Amniotic stem cell (primary cell): ENCODE measurements at places on chromosomes 4 and X.

DNA sequence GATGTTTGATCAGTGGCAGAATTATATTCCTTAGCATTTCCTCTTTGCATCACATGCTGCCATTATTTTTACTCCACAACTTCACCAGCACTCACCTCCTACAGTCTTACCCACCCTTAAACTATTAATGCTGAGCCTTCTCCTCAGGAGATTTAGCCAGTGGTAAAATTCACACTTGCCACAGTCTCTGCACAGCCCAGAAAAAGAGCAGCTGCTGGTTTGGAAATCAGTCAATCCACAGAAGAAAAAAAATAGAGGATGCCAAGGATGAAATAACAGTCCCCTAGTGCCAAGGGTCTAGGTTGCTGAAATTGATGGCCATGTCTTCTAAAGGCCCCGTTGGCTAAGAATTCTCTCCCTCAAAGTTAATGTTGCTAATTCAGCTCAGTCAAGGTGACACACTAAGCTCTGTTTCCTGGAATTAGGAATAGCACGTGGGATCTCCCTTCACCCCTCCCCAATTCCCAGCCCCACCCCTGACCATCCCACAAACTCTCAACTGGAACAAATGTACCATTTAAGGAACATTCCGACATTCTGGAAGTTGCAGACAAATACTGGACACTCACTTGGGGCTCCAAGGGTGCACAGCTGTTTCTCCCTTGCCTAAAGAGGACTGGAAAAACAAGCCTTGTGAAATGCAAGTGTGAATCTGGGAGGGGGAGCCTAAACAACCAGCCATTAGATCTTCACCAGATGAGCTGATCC, 5.7 kb downstream of the ATP1B4 start:
- DNase-seq = no peak

DNA sequence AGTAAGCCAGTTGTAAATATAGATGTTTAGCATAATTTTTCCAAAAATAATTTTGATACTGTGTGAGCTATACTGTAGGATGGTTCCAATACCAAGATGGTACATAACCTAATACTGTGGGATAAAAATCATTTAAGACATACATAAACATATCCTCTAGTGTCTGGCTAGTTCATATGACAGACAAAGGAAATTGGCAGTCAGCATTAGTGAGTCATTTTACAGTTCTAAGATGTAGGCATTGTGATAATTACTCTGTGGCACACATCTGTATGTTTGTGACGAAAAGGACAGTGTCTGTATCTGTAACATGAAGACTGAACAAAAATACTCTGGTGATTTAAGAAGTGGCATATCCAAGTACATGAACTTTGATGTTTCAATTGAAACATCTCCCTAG, 49.6 kb downstream of the UGT2A2 start:
- no peak for DNase-seq

DNA sequence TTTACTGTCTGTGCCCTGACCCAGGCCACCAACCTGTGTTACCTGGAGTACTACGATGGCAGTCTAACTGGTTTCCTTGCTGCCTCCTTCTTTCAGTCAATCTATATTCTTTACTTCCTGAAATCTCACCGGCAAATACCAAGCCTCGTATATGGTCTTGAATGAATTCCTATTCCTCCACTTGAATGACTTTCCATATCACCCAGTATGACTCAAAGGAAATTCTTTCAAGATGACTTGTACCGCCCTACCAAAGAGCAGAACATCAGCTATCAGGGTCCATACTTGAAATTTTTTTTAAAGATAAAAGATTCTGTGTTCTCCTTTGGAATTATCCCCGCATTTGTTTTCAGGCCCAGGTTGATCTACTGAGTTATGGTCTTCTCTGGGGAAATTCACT, 378.0 kb downstream of the AFF2 start:
- DNase-seq = no peak

DNA sequence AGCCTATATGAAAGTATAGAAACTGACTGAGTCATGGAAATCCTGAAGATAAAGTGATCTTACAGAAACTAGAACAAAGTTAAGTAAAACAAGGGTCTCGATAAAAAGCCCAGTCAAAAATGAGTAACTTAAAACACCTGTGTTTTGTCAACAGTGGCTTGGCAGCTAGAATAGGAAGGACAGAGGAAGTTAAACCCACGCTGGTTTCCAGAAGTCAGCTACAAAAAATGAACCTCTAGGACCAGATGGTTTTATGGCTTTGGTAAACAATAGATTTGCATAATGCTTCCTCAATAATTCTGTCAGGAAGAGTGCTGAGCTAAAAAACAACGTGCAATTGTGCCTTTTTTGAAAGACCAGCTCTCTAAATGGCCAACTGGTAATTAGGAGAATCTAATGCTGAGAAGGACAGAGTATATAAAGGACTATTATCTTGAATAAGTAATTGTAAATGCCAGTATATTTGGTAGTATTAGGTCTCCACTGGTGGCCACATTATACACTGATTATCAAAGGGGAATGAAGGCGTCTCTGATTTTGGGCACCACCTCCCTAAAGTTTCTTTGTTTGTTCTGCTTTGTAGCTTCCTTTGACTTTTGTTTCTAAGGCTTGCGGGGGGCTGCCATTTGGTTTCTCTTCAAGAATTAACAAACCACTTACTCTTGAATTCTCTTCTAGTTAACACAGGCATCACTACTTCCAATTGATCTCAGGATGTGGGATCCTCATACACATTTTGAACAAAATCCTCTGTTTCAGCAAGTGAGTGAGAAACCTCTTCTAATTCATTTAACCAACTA, 72.2 kb upstream of the PPP3CA start:
- DNase-seq = no peak

GRCh38 chrX:82703551-82703950, 804.5 kb upstream of the POU3F4 start:
- no peak for DNase-seq

DNA sequence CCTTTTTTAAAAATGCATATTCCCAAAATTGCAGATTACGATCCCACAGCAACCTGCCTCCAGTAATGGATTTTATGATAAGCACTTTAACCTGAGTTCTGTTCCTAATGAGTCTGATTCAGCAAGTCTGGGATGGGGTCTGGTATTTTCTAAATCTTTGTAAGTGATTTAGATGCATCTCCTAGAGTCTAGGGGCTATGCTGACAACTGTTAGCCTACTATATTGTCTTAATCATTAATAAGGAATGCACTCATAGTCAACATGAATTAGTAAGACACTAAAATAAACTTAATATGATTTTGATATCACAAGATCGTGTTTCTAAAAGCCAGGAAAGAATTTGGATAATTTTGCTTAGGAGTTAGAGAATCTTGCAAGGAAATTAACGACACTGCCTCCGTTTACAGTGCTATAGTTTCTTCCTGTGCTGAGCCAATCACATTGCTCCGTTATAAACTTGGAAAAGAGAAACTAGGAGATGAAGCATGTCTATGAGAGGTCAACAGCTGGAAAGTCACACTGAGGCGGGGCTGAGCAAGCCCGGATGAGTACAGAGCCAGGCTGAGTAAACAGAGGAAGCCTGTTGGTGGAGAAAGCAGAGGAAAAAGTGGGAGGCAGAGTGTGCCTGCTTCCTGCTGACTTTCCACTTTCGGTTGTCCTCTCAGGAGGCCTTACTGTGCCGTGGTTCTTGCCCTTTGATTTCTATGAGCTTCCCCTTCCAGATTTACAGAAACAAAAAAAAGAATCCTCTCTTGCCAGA, 5.4 kb downstream of the SCARB2 start:
- DNase-seq = peak; percentile 70

- no peak for DNase-seq
Measured at GRCh38 chr4:158033416-158034120, 139.3 kb downstream of the GASK1B start.

GRCh38 chr4:41324861-41325260, 68.1 kb downstream of the UCHL1 start:
- DNase-seq = no peak

GRCh38 chr4:122650148-122650547, 29.3 kb upstream of the IL21 start:
- DNase-seq = no peak

GRCh38 chrX:31272472-31272775, 200.6 kb upstream of the FTHL17 start:
- DNase-seq = no peak

DNA sequence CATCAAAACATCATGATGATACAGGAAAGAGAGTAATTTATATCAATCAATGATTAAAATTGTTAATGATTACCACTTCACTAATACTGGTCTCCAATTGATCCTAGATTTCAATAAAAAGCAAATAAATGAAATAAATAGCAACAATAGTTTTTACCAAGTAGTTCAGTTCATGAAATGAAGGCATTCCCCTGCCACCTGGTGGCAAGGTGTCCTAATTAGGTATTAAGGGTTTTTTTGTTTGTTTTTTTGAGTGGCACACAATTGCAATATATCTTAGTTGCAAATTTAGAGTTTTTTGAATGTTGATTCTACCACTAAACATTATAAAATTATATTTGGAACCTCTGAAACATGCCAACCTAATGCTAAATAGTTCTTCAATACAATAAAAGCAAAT, 157.4 kb upstream of the PDE5A start:
- DNase-seq = no peak

- DNase-seq = no peak
Measured at GRCh38 chr4:152991398-152991797, 55.3 kb downstream of the FHDC1 start.

GRCh38 chrX:45851434-45851991, 650.8 kb upstream of the DIPK2B start:
- no peak for DNase-seq
